ENCODE measurements at places on chromosomes 5 and 9. TPM values are rescaled to one million over a fixed set of nuclear protein-coding genes. Genes with fewer than 3 reads are reported as not detected.

RNF183 gene
- total RNA-seq: 0.09 TPM

ADRA1B gene
- total RNA-seq: 0.59 TPM

SPOCK1 gene
- 6.9 TPM for total RNA-seq

- peak; percentile 85 for DNase-seq
Measured at GRCh38 chr5:124395287-124395686, 351.2 kb downstream of the ZNF608 start.

GRCh38 chr5:54309691-54310432, 511 bp downstream of the ARL15 start:
- DNase-seq: peak; percentile 45

DNA sequence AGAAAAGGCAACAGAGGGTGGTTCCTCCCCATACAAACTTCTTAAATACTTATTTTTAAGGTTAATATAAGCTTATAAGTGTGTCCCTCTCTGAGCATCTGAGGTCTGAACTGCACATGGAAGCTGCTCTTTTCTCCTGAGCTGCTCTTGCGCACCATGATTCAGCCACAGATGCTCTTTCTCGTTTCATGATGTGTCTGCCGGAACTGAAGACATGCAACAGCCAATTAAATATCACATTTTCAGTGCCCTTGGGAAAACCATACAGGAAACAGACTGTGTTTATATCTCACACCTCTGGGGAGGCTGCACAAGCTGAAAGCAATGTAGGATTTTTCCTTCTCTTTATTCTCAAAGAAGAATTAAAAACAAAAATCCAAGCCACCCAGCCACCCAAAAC, 96.8 kb upstream of the NREP start:
- no peak for DNase-seq

DNA sequence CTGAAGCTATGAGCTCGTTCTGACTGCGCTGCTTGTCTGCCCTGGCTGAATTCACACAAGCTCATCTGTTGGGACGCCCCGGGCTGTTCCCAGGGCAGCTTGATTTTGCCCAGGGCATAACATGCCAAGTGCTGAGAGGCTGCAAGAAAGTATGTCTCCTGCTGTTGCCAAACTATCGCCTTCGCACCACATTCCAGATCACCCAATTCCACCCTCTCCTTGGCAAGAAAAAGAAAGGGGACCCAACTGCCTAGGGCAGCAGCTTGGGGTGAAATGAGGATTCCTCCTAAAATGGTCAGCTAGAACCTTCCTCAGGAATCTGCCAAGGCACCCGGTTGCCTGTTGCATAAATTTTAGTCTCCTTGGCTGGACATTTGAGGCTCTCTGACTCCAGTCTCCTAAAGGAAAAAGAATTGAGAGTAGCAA, 21.2 kb downstream of the COL15A1 start:
- no peak for DNase-seq

DNA sequence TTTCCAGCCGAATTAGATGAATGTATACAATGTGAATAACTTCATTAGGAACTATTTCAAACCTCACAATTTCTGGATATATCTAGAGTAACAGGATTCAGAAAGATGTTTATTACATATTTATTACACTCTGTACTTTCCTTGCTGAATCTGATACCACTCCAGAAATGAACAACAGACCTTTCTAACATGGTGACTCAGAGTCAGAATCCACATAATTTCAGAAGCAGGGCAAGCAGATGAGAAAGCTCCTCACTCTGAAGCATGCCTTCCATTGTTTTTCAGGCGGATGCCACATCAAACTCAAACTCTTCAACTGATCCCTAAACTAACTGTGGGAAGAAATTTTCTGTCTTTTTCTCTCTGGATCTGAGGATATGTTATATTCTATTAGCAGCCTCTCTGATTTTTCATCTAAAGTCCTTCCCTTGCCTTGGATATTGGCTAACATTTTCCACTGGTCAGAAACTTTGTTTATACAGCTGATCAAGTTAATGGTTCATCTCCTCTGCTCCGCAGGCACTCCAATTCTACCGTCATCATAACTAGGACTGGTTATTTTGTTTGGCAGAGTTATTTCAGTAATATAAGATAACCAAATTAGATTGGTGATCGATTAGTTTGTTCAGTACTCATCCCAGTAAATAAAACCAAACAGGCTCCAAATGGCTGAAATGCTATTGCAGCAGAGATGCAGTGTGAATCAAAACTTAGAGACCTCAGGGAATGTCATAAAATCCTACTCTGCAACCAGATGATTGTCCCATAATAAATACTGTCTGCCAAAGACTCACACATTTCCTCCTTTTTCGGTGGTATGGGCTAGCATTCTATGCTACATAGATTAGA, 556.0 kb downstream of the EBF1 start:
- no peak for DNase-seq

Measured in neural progenitor cell (in vitro differentiated cells).